Activated CD4-positive, alpha-beta memory T cell treated with anti-CD3 and anti-CD28 coated beads for 36 hours (primary cell): ENCODE measurements at places on chromosomes 5 and 9.
A peak's percentile ranks its signal among the peaks of the same experiment; 100 is the strongest.

DNA sequence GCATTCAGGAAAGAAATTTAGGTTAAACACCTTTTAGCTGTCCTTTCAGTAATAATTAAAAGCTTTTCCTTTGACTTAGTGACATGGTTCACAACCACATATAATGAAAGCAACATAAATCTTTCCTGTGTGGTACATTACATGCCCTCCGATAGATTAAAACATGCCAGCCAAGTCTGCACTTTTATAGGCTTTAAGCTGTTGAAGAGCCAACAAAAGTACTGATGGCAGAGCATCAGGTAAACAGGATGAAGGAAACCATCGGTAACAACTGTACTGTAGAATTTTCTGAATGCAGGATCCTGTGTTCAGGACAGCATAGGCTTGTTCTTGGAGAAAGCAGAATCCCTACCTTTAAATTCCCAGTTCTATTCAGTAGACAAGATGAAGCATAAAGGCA, 226.6 kb downstream of the MLLT3 start:
- DNase-seq = no peak

- DNase-seq = no peak
These were observed 36.7 kb downstream of the ANKH start for GRCh38 chr5:14834584-14835550.

GRCh38 chr9:127319366-127320114, 55.0 kb downstream of the GARNL3 start:
- DNase-seq = no peak

GRCh38 chr5:307794-308579, 13.5 kb upstream of the AHRR start:
- DNase-seq = peak; percentile 3

GRCh38 chr9:92989561-92989960, 42.2 kb downstream of the FGD3 start:
- no peak for DNase-seq

GRCh38 chr5:66958980-66959641, 237.5 kb downstream of the CD180 start:
- no peak for DNase-seq

GRCh38 chr5:146365618-146366017, 27.0 kb downstream of the POU4F3 start:
- DNase-seq = no peak

DNA sequence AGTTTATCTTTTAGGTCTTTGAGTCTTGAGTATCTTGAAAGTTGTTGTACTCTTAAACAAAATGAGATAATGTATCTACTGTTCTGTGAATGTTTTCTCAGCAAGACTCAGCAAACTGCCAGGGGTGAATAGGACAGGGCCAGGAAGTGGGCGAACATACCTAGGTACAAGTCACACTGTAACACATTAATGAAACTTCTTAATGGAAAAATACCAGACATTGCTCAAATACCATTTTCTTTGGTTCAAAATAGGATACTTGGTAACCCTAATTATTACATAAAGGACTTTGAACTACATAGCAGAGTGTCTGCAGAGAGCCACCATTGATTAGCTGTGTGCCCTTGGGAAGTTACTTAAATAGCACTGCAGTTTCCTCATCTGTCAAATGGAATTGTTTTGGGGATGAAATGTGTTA, 197.5 kb downstream of the ARHGEF28 start:
- DNase-seq = no peak

GRCh38 chr5:153400931-153401330, 89.5 kb upstream of the GRIA1 start:
- no peak for DNase-seq

- DNase-seq = no peak
These were observed 332.4 kb upstream of the BRINP1 start for GRCh38 chr9:119701651-119702050.

GRCh38 chr9:33623658-33624586, 99.9 kb downstream of the ANKRD18B start:
- DNase-seq = peak; percentile 78

DNA sequence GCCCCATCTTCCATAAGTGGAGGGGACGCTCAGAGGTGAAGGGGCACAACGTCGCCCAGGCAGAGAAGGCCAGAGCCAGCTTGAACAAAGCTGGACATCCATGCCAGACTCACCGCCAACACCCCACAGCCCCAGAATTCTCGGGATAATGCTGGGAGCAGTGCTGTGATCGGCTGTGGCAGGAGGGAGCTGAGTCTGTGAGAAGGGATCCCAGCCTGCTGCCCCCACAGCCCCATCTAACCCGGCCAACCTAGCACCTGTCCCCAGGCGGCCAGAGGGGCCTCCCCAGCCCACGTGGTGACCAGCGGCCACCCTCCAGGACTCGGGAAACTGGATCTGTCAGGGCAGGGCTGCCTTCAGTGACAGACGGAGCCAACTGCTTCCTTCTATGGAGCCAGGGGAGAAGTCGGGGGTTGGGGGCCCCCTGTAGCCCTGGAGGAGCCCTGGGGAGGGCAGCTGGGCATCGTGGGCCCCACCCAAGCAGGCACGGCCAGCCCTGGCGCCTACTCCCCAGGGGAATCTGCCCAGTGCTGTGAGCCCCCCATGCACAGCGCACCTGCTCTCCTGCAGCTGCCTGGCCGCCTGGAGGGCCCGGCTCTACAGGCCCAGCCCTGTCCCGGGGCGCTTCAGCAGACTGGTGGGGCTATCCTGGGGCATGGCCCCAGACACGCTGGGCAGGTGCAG, 6.0 kb downstream of the BRD3 start:
- no peak for DNase-seq
